Activated T-helper 9 cell treated with anti-CD3 and anti-CD28 coated beads, Interleukin-2, amount 50 U/mL, for 16 hours (primary cell): ENCODE measurements at places on chromosomes 4 and X.

GRCh38 chrX:134202561-134202960 lies 34.4 kb upstream of the CCDC160 start:
- no peak for DNase-seq

DNA sequence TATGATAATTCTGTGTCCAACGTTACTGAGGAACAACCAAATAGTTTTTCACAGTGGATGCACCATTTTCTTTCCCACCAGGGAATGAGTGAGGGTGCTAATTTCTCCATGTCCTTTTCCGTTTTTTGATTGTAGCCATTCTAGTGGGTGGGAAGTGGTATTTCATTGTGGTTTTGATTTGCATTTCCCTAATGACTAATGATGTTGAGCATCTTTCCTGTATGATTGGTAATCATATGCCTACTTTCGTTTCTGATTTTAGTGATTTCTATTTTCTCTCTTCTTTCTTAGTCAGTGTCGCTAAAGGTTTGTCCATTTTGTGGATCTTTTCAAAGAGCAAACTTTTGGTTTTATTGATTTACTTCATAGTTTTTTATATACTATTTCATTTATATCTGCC lies 32.1 kb upstream of the TEX13D start:
- no peak for DNase-seq

DNA sequence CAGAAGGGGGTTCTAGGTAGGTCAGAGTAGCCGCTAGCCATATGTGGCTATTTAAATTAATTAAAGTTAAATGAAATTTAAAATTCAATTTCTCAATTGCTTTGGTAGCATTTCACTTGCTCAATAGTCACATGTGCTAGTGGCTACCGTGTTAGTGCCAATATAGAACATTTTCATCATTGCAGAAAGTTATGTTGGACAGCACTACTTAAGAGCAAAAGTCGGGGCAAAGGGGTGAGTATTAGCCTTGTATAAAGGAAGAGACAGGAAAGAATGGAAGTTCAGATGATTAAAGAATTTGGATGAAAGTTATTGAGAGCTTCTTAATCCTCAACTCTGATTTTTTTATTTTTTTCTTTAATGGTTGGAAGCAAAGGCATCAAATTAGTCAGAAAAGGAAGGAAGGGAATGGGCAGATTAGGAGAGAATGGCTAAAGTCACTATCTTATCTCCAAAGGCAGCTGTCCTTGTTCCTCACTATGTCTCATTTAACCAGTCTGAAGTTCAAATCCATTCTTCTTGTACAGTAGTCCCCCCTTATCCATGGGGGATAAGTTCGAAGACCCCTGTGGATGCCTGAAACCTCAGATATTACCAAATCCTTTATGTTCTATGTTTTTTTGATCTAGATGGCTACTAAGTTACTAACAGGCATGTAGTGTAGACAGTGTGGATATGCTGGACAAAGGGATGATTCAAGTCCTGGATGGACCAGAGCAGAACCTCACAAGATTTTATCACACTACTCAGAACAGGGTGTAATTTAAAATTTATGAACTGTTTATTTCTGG lies 22.9 kb downstream of the OCIAD1 start:
- DNase-seq: no peak

- DNase-seq: no peak
Measured at GRCh38 chrX:22376369-22376768, 103.7 kb downstream of the CBLL2 start.

GRCh38 chrX:153885208-153885787 lies 675 bp downstream of the L1CAM start:
- no peak for DNase-seq

- no peak for DNase-seq
Measured at GRCh38 chr4:93152491-93152890, 676.1 kb upstream of the ATOH1 start.

DNA sequence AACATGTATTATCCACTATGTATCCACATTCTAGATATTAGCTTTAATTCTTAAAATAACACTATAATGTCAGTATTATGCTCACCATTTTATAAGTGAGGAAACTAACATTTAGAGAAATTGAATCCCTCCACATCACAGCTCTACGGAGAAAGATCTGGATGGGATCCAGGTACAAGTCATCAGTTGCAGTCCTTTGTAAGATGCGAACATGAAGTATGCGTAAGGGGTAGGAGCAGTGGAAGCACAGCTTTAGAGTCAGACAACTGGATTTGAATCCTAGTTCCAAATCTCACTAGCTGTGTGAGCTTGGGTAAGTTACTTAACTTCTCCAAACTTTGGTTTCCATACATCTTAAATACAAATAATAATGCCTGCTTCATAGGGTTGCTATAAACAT lies 162.5 kb downstream of the ATP10D start:
- DNase-seq: no peak

DNA sequence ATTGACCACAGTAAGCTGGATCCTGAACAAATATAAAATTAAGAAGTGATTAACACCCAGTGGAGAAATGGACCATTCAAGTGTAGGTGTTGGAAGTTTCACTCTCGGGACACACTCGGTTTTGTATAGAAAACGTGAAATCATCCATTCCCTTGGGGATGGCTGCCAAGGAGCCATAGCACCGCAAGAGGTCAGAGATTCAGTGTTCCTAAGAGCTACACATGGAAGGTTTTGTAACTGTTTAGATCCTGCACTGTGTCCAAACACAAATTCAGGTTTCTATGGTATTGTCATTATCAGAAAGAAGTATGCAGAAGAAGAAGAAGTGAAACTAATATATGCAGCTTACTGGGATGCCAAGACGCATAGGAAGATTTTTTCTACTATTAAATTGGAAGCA lies 281.0 kb downstream of the LDB2 start:
- DNase-seq: no peak

GRCh38 chr4:106486533-106486932 lies 118.0 kb upstream of the GIMD1 start:
- no peak for DNase-seq

DNA sequence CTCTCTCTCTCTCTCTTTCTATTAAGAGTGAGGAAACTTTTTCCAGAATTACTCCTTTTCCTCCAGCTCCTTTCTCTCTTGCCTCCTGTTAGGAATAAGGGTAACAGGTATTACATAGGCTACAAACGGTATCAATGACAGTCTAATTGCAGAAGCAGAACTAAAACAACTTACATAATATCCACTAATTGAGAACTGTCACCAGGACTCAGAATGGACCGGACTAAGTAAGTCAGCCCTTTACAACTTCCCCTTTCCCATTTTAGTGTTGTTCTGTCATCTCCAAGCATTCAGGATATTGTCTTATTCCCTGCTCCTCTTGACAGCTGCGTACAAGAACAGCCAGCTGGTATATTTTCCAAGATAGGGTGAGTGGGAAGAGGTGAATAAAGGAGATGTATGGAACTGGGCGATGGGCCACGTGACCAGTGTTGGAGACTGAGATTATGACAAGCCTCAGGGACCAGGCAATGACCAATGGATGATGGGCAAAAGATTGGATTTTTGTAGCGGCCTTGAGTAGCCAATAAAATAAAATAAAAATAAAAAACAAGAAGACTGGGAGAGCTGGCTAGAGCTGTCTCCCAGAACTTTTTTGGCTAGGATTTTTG lies 2.3 kb upstream of the FNIP2 start:
- no peak for DNase-seq

DNA sequence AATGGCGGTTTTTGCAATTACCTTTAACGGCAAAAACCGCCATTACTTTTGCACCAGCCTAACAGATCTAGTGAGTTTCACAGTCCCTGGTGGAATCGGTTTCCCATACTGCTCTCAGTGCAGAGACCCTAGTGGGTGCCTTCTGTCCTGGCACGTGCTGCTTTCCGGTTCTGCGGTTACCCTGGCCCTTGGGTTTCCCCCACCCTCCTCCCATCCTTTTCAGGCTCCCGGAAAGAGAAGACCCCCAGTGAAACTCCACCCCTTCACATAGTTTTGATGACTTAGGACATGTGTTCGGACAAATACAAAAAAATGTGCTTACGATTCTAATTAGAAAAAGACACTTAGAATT lies 36.9 kb downstream of the NLGN3 start:
- DNase-seq: peak; percentile 17

DNA sequence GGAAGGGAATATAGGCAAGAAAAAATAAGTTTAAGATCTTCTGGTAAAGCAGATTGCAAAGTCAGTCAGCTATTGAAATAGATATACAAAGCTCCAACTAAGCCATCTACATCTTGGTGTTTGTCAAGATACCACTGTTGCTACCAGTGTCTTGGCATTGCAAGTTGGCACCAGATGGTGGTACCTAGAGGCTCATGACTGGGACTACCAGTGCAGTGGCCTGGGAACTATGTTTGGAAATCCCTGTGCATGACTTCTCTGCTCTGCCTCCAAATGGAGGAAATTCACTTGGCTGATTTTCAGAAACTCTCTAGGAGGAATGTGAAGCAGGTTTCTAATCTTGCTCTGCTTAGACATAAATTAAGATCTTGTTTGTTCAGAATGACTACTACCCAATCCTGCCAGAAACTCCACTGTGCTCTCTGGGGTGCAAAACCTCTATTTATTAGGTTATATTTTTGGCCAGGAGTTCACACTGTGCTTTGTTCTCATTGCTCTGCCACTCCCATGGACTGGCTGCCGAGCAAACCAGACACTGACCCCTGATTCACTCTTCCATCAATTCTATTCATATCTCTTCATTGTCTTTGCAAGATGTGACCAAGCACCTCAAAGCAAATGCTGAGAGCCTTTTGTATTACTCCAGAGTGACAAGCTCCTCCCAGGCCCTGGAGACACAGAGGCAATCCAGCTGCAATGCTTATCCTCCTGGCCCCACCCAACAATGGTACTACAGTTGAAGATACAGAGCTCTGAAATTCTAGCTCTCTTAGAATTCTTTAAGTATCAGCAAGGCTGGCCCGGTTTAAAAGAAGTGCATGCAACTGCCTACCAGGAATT lies 272.3 kb upstream of the FGF16 start:
- DNase-seq: no peak

DNA sequence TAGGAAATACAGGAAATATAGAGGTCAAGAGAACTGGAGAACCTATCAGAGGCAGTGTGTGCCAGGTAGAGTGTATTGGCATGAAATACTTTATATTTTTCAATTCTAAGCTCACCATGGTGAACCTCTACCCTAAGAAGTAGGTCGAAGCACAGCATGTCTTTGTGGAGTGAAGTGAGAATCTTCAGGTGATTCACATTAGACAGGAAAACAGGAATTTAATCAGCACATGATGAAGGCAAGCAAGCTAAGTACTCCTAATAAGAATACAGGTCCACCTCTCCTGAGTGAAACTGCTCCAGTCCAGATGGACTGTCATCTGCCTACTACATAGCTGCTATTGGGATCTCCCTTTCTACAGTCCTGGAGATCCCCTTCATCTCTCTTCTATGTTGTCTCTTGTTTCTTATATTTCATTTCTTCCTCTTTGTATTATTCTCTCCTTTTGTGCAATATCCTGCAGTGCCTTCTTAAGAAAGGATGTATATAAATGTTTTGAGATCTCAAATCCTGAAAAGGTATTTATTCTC lies 159.0 kb downstream of the LRBA start:
- no peak for DNase-seq
